Karpas-422 (cell line): ENCODE measurements at places on chromosomes 4 and X.
A peak's percentile ranks its signal among the peaks of the same experiment; 100 is the strongest.

GRCh38 chrX:72159769-72160168 is 21.8 kb upstream of the PIN4 start:
- DNase-seq: no peak

DNA sequence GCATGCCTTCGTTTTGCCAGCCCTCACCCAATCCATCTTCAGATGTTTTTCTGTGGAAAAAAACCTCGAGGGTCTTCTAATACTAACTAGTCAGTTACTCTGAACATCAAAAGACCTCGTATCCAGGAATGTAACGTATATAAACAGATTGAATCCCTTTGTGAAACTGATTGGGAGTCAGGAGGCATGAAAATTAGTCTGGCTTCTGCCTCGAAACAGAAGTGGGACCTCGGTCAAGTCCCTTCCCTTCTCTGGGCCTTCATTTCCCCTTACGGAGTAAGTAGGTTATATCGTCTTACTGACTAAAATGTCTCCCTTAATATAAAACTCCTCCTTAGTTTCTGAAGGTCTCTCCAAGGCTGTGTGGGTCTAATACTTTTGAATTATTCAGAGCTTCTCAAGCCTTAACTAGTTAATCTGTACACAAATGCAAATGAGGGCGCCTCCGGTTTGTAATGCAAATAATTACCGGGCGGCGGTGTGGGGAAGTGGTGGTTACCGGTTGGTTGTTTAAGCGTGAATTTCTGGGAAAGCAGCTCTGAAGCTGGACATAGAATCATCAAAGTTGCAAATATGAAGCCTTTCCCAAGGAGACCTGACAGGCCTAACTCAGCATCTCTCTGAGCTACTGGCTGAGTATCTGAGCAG is 11.4 kb upstream of the NKRF start:
- peak; percentile 73 for DNase-seq

DNA sequence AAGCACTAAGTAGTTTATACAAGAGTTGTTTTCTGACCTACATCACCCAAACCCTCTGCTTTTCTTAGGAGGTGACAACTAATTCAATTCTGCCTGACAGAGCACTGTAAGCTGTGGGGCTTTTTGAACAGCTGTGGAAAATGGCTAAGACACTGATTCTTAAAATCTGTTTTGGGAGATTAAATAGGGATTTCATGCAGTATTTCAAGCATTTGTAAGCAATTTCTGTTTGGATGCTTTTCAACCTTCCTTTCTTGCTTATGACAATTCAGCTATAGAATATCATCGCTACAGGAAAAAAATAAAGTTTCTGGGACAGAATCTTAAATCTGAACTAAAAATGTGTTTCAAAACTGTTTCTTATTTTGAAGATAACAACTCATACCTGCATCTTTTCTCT is 459.5 kb downstream of the RAPGEF2 start:
- DNase-seq: no peak

DNA sequence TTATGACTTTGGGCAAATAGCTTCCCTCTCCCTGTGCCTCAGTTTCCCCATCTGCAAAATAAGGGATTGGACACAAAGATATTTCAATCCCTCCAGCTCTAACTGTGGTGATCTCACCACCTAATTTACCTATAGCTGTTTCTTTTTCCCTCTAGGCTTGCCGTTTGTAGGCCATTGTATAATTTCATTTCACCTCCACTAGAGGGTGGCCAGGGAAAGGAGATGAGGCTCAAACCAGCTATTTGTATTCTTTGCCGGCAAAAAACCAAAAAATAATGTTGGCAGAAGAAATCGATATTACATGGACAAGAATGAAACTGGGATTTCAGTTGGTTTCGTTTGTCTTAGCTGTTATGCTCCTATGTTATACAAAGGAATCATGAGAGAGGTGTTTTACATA is 36.1 kb upstream of the DOCK11 start:
- peak; percentile 73 for DNase-seq

- DNase-seq: no peak
These were observed 29.5 kb downstream of the TMPRSS11A start for GRCh38 chr4:67933755-67934154.

- no peak for DNase-seq
These were observed 62.8 kb downstream of the UCHL1 start for GRCh38 chr4:41319553-41319952.

GRCh38 chrX:154598656-154599055 is 13.7 kb downstream of the CTAG1A start:
- DNase-seq: peak; percentile 20

- no peak for DNase-seq
These were observed 3.5 kb upstream of the PGRMC2 start for GRCh38 chr4:128291096-128291495.

DNA sequence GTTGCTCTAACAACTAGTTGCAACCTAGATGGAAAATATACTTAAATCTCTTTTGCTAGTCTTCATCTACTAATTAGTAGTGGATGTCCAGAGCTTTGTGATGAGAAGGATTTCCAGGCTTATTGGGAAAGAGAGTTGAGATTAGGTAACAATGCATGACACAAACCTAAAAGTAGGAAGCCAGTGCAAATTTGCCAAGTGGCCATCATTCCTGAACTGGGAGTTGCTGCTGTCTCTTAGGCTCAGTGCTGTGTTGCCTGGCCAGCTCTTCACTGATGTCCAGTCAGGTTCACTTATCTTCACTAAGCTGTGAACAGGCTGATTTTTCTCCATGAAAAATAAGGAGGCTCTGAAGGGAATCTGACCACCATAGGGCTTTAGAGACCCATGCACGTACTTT is 105.6 kb upstream of the AMOT start:
- DNase-seq: no peak

DNA sequence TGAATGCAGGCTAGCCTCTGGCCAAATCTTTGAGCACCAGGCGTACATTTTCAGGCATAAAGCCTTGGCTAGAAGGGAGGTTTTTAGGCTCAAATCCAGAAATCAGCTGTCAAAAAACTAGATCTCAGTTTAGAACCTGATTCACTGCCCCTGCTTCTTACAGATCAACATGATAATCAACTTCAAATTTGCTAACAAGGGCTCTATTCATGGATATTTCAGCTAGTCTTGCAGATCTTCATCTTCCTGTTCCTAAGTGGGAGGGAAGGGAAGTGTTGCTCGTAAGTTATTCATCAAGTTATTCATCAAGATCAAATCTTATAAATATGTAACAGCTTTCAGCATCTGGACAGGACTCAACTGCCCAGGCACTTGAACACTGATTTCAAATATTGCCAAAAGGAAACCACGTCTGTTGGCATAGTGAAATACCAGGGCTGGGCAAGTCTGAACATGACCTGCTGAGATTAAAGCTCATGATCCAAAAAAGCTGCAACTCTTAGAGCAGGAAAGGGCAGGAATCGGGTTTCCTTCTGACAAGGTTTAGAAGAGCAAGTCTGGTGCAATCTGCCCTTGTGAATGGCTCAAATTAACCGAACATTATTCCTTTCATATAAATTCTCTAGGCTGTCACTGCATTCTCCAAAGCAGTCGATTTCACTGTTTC is 200.3 kb downstream of the PDGFC start:
- no peak for DNase-seq

DNA sequence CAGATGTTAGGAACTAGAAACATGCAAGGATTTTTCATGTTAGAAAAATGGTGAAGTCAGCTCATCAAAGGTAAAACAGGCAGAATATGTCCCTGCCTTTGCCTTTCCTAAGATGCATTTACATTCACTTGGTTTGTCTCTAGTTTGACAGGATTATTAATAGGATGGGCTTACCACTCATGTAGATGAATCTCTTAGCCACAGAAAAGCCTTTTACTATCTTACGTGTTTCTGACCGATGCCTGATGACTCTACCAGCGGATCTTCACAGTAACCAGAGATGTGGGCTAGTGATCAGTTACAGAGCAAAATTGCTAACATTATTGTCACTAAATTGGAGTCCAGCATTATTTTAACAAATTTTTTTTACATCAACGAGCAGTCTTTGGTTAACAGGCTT is 187.6 kb downstream of the MAML3 start:
- no peak for DNase-seq

- no peak for DNase-seq
These were observed 26.5 kb upstream of the RBMX start for GRCh38 chrX:136906921-136907510.

DNA sequence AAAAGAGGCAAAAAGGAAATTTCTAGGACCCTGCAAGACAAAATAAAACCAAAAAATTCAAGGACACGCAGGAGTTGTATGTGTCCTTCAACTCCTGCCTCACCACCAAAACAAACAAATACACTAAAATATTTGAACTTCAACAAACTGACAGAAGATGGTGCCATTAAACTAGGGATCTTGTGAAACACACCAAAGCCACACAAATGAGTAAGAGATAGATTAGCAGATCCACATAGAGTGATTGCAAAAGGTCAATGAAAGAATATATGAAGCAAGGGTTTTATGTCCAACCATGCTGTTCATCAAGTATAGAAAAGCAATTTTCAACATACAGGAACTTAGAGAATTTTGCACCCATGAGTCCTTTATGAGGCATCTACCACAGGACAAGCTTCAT is 40.1 kb upstream of the SCML1 start:
- DNase-seq: no peak
